ENCODE measurements at places on chromosomes 2 and 18. TPM values are rescaled to one million over a fixed set of nuclear protein-coding genes. Genes with fewer than 3 reads are reported as not detected.

GRCh38 chr2:74843433-74843832 lies 9.5 kb downstream of the HK2 start:
- no peak overlapping the region for H3K27ac ChIP-seq
- no peaks in the 10 kb centered on the region for H3K4me1 ChIP-seq
- no peak for DNase-seq
- no peak overlapping the region for H3K4me3 ChIP-seq

- H3K36me3 ChIP-seq: no peaks in the 10 kb centered on the region
- no peak overlapping the region for H3K4me3 ChIP-seq
- no peaks in the 10 kb centered on the region for H3K4me1 ChIP-seq
- DNase-seq: no peak
- no peaks in the 10 kb centered on the region for H3K27me3 ChIP-seq
Observed at GRCh38 chr18:35027206-35027605, 14.0 kb upstream of the MAPRE2 start.

DNA sequence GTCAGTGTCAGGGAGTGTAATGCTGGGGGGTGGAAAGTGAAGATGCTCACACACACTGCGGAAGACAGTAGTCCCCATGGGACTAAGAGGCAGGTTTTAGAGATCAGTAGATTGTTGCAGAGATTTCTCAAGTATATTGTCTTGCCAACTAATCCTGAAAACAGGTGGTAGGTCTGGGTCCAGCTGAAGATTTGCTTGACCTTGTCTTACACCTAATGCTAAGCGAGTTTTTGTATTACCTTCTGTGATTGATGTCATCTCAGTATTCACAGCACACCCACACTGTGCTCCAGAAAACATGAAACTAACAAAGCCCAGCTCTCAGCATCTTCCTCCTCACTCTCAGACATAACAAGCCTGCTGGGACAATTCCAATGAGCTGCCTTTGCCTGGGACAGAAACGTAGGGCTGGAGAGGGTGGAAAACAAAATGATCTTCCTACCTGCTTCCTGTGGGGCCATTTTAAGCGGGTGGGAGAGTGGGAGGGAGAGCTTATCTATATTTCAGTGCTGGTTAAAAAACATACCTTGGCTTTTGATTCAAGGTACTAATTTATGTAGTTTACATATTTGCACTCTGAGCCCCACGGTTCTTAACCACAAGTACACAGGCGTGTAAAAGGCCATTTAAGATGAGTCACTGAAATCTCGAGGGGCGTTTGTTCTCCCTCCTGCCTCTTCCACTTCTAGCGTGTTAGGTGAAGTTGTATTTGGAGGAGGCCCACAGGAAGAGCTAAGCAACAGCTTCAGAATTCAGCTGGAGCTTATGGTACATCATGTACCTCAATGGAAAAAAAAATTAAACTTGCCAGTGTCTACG lies 23.1 kb upstream of the RBMS1 start:
- no peaks in the 10 kb centered on the region for H3K36me3 ChIP-seq
- no peaks in the 10 kb centered on the region for H3K4me1 ChIP-seq
- H3K27ac ChIP-seq: no peak overlapping the region
- no peak for DNase-seq
- H3K27me3 ChIP-seq: no peaks in the 10 kb centered on the region

GRCh38 chr2:138415985-138416384 lies 85.6 kb upstream of the SPOPL start:
- no peaks in the 10 kb centered on the region for H3K27me3 ChIP-seq
- no peaks in the 10 kb centered on the region for H3K36me3 ChIP-seq
- H3K27ac ChIP-seq: no peak overlapping the region
- H3K4me1 ChIP-seq: no peaks in the 10 kb centered on the region
- H3K4me3 ChIP-seq: no peak overlapping the region

- no peak for DNase-seq
- no peaks in the 10 kb centered on the region for H3K27me3 ChIP-seq
- no peaks in the 10 kb centered on the region for H3K36me3 ChIP-seq
Observed at GRCh38 chr2:48200620-48201293, 294.5 kb upstream of the FBXO11 start.

- H3K36me3 ChIP-seq: no peaks in the 10 kb centered on the region
- no peak overlapping the region for H3K27ac ChIP-seq
- no peak overlapping the region for H3K4me3 ChIP-seq
- no peaks in the 10 kb centered on the region for H3K4me1 ChIP-seq
- DNase-seq: no peak
Observed at GRCh38 chr2:152445375-152445774, 110.4 kb downstream of the FMNL2 start.

DNA sequence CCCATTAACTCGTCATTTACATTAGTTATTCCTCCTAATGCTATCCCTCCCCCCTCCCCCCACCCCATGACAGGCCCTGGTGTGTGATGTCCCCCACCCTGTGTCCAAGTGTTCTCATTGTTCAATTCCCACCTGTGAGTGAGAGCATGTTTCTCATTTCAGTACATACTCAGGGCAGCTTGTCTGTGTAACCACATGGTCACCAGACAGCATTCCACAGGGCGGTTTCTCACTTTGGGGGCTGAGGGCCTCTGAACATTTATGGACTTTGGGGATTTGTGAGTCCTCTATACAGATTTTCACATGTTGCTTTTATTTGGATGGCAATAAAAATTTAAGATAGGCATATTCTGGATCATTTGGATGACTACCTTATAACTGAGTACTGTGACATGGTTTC lies 84.0 kb downstream of the LYPD6B start:
- no peaks in the 10 kb centered on the region for H3K36me3 ChIP-seq
- no peaks in the 10 kb centered on the region for H3K27me3 ChIP-seq
- H3K4me3 ChIP-seq: no peak overlapping the region
- H3K4me1 ChIP-seq: no peaks in the 10 kb centered on the region
- H3K27ac ChIP-seq: no peak overlapping the region

DNA sequence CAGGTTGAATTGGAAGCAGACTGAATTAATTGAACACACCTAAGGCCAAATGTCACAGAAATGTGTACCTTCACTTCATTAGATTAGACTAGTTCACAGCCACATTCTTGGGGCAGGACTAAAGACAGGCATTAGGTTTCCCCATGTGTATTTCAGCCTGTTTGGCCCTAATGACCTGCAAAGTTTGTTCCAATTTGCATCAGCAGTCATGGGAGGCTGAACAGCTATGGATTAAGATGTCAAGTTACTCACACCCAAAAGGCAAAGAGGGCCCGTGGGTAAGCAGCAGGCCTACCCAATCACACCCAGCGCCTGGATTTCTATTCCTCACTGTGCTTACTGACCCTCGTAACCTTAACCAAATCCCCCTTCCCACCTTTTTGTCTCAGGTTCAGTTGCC lies 99.6 kb upstream of the RIOK3 start:
- H3K36me3 ChIP-seq: no peaks in the 10 kb centered on the region
- DNase-seq: no peak
- no peak overlapping the region for H3K27ac ChIP-seq
- H3K27me3 ChIP-seq: no peaks in the 10 kb centered on the region

- no peak overlapping the region for H3K4me3 ChIP-seq
- H3K27ac ChIP-seq: no peak overlapping the region
- no peaks in the 10 kb centered on the region for H3K36me3 ChIP-seq
Observed at GRCh38 chr2:4219571-4219970, 516.2 kb downstream of the DCDC2C start.

- no peaks in the 10 kb centered on the region for H3K36me3 ChIP-seq
- H3K27me3 ChIP-seq: no peaks in the 10 kb centered on the region
- no peak for DNase-seq
- H3K4me1 ChIP-seq: no peaks in the 10 kb centered on the region
Observed at GRCh38 chr2:173153301-173153885, 77.7 kb downstream of the MAP3K20 start.

- no peaks in the 10 kb centered on the region for H3K27me3 ChIP-seq
- no peak overlapping the region for H3K27ac ChIP-seq
Observed at GRCh38 chr18:61651145-61651879, 241.5 kb downstream of the RNF152 start.

Gene ARL6IP6
- 3.8 TPM for total RNA-seq

Gene HEATR5B
- total RNA-seq: 10.4 TPM

Gene CROCC2
- 0.07 TPM for total RNA-seq

Gene BOLL
- not detected for total RNA-seq

Gene ST6GAL2
- total RNA-seq: 2.4 TPM

Gene SATB2
- 7.3 TPM for total RNA-seq

Gene SLC5A7
- not detected for total RNA-seq

Gene INO80B
- 12.7 TPM for total RNA-seq
